ENCODE measurements at places on chromosomes 5 and 9. TPM values are rescaled to one million over a fixed set of nuclear protein-coding genes. Genes with fewer than 3 reads are reported as not detected.

The ZNF782 gene
- 5.1 TPM for total RNA-seq

The IL7R gene
- 12.0 TPM for total RNA-seq

The ADAMTSL1 gene
- 18.9 TPM for total RNA-seq

The NXNL2 gene
- total RNA-seq, result not detected

The GRM6 gene
- total RNA-seq, result not detected

The N4BP3 gene
- total RNA-seq, result 2.3 TPM

The TEK gene
- total RNA-seq, result 2.4 TPM

The ST8SIA4 gene
- total RNA-seq, result 6.1 TPM

The SIT1 gene
- total RNA-seq, result 0.46 TPM

The CENPK gene
- total RNA-seq, result 5.2 TPM

The GRIN1 gene
- total RNA-seq, result 0.46 TPM

The LRRC19 gene
- 98.5 TPM for total RNA-seq

The CARD19 gene
- 41.5 TPM for total RNA-seq

The CDC25C gene
- total RNA-seq, result 2.4 TPM

The PDE6A gene
- 4.2 TPM for total RNA-seq

The F2RL2 gene
- 0.84 TPM for total RNA-seq

The CENPH gene
- 3.0 TPM for total RNA-seq

The LIX1 gene
- total RNA-seq, result 0.22 TPM

The MLANA gene
- total RNA-seq, result not detected

The TMEM8B gene
- 16.4 TPM for total RNA-seq

The OR13C5 gene
- total RNA-seq, result not detected

The NSMF gene
- 39.9 TPM for total RNA-seq

The FER gene
- total RNA-seq, result 11.6 TPM

The SLC46A2 gene
- total RNA-seq, result not detected

The CCDC183 gene
- total RNA-seq, result 20.6 TPM

The KIF24 gene
- 2.2 TPM for total RNA-seq

The CD14 gene
- 35.5 TPM for total RNA-seq

The FCN1 gene
- total RNA-seq, result 0.95 TPM

The NIPAL4 gene
- total RNA-seq, result not detected

The SAXO1 gene
- total RNA-seq, result not detected

The OR13F1 gene
- not detected for total RNA-seq

The ANGPTL2 gene
- 6.0 TPM for total RNA-seq

The ESM1 gene
- total RNA-seq, result not detected

The GPR150 gene
- 0.45 TPM for total RNA-seq

The PCDHGA1 gene
- total RNA-seq, result 0.31 TPM

The C9orf72 gene
- 10.7 TPM for total RNA-seq

The RBM22 gene
- 39.5 TPM for total RNA-seq

The IZUMO3 gene
- total RNA-seq, result not detected

The SOHLH1 gene
- not detected for total RNA-seq

The GABRA6 gene
- total RNA-seq, result not detected

The NFIB gene
- total RNA-seq, result 45.2 TPM

The LRRC70 gene
- total RNA-seq, result 2.4 TPM

Data from left colon (tissue), 2 donors.